RPMI7951 (cell line): ENCODE measurements at places on chromosomes 1 and 21.

DNA sequence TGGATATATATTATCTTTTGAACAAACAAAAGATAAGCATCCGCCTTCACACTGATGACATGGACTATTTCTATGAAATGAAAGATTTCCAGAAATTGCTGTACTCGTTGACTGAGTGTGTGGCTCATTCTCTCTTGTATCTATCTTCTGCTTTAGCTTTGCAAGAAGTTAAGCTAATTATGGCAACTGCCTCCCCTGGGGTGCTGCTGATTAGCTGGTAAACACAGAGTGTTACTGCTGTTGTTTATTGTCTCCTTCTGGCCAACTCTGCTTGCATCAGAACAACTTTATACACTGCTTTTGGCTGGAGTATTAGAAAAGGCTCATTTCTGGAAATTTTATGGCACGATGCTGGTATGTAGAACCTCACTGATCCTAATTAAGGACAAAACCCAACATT is 95.6 kb upstream of the SNX7 start:
- DNase-seq = no peak

DNA sequence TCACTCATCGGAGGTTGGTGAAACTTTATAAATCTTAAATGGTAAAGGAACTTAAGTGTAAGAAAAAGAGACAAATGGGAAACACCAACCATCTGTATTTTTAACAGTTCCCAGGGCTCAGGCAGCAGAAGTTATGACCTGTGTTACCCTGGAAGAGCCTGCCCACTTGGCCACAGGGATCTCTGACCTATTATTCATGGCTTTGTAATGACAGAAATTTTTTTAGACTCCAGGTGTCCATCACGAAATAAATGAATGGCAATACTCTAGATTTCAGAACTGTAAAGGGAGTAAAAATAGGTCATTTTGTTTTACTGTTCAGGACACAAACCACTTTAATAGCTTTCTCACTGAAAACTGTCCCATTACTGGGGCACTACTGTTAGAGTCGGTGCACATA is 389.8 kb downstream of the VAV3 start:
- DNase-seq = no peak

DNA sequence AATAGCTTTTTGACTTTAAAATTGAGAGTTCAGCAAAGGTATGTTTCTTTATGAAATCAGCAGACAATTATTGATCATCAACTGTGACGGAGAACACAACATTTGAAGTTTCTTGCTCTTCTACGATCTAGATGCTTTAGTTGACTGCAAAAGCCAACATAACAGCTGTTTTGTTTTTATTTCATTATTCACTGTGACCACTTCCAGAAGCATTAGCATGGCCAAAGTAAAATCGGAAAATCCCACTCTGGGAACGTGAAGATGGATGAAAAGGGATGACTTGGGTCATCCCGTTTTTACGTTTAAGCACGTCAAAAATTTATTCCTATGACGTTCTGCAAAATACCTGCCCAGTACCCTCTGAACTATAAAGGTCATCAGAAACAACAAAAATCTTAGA is 833.0 kb upstream of the ADAMTS5 start:
- DNase-seq = no peak

DNA sequence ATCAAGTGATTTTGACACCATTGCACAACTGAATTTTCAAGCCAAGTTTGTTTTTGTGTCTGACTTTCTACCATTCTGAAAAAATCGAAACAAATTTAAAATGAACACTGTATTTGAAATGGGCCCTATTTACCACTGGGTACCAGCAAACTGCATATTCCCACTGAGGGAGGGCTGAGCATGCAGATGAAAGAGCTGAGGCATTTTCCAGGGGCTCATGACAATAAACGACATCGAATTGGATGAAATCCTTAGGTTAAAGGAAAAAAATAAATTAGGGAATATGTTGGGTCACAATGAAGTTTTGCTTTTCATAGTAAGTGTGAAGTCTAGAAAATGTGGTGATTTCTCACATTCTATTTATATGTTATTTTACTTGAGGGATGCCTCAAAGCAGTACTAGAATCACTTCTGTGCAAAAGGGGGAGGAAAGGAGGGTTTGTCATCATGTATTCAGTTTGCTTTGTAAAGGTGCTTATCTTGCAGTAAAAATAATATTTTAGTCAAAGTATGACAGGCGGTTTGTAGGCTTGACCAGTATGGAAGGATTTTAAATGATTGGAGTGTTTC is 11.2 kb downstream of the ZBTB18 start:
- no peak for DNase-seq

DNA sequence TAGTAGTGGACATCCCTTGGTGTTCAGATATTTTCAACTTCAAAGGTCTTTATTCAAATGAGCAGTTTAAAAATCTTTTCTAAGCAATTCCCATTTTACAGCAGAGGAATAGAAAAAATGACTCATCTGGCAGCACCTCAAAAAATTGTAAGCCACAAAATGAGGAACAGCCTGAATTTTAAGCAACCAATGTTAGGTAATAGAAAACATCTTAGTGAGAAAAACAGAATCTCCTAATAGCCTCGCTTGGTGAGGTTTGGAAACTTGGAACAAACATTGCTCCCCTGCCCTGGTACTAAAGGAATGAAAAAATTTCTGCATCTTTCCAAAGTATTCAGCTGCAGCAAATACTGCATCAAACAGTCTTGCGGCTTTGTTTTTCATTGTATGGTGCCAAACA is 264.4 kb downstream of the NTNG1 start:
- DNase-seq = no peak

GRCh38 chr1:165235777-165236291 is 120.7 kb downstream of the LMX1A start:
- DNase-seq = no peak

DNA sequence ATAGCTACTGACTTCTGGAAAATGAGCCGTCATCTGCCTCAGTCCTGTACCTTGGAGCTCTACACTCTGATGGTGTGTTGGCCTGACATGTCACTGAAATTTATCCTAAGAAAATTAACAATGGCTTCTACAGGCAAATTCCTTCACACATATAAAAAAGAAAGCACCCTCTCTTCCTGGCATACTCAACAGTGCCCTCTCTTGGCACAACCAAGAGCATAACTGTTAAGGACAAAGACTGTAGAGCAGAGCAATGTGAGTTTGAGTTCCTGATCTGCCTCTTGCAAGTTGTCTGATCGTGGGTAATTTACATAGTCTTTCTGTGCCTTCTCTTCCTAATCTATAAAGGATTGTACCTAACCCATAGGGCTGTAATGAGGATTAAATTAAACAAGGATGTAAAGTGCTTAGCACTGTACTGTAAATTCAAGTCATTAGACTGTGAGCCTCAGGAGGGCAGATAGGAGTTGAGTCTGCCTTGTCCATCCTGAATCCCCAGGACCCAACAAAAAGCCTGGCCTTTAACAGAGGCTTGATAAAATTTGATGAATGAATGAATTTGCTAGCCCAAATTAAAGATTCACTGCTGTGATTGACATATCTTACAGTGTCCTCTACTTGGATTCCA is 83.5 kb downstream of the SYF2 start:
- DNase-seq = peak; percentile 16

DNA sequence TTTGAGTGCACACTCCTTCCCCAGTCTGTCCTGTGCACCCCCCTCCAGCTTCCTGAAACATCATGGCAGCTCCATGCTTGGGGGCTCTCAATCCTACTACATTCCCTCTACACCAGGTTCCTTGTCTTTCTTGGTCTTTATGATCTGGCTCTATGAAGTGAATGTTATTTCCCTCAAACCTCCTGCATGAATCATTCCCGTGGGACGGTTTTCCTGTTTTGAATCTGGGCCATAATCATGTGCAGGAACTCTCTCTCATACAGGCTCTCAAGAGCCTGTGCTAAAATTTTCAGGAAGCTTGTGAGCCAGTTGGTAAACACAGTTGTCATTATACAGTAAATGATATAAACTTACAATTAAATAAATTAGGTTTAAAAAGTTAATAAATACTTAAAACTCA is 89.8 kb upstream of the KCNE2 start:
- peak; percentile 16 for DNase-seq

DNA sequence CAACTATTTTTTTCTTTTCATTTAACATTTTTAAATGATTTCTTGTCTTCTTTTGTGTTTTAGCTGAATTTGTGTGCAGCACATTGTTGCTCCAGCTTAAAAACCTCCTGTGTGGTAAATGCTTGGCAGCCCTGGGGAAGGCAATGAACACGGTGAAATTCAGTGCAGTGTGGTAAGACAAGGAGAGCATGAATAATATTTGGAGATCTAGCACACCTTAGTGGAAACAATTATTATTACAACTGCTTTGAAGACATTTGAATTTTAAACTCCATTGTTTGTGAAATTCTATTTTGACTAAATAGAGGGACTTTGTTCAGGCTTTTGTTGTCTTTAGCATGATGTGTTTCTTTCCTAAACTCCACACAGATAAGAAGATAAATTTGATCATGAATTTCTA is 242.6 kb upstream of the CXADR start:
- peak; percentile 6 for DNase-seq

- DNase-seq = no peak
Observed at GRCh38 chr1:76260279-76260678, 185.7 kb downstream of the ST6GALNAC3 start.

- DNase-seq = no peak
Observed at GRCh38 chr1:62229468-62229867, 34.8 kb downstream of the L1TD1 start.

DNA sequence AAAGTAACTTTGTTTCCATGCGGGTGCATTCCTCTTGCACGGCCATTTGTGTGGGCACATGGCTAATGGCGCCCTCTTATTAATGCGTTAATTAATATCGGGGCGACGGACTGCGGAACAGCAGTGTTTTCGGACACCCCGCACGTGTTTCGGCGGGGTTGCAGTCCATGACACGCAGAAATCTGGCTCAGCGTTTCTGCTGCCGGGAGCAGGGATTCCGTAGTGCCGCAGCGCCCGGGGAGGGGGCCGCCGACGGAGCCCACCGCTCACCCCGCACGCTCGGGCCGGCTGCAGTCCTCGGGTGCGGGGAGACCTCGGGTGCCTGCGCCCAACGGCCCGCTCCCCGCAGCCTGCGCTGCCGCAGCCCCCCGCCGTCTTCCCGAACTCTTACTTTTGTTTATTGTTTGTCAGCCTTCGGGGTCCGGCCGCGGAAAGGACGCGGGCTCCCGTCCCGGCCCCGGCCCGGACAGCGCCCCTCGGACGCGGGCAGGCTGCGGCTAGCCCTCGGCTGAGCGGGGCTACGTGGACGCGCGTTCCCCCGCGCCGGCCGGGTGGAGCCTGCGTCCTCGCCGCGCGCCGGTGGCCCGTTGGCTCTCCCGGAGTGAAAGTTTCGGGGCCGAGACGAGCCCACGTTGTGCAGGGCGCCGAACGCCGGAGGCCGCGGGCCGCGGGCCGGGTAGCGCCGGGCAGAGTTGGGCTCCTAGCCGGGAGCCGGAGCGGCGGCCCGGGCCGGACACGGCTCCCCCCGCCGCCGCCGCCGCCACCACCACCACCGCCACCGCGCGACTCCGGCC is 849 bp downstream of the NFIA start:
- DNase-seq = peak; percentile 24

DNA sequence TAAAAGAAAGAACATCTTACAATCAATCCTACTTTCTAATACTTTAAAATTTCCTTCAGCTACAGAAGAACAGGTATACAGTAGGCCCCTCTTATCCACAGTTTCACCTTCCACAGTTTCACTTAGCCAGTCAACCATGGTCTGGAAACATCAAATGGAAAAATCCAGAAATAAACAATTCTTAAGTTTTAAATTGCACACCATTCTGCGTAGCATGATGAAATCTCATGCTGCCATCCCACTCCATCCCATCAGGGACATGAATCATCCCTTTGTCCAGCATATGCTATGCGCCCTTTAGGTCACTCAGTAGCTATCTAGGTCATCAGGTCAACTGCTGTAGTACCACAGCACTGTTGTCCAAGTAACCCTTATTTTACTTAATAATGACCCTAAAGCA is 67.7 kb downstream of the HSF2BP start:
- peak; percentile 76 for DNase-seq

DNA sequence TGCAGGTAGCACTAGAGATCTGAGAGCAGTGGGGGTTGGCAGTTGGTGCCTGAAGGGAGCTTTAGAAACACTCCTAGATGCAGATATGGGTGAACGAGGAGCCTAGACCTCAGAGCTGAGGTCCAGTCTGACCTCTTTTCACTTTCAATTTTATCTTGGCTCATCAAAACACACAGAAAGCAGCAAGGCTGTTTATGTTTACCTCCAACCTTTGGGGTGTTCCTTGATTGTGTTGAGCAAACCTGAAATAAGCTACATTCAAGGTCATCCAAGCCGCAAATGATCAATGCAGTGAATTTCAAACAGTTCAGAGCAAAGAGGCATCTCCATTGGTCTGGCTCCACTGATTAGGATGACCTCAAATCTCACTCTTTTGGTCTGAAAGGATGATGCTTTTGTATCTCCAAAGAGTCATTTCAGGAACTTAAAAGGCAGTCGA is 1.3 kb downstream of the LY9 start:
- DNase-seq = no peak

DNA sequence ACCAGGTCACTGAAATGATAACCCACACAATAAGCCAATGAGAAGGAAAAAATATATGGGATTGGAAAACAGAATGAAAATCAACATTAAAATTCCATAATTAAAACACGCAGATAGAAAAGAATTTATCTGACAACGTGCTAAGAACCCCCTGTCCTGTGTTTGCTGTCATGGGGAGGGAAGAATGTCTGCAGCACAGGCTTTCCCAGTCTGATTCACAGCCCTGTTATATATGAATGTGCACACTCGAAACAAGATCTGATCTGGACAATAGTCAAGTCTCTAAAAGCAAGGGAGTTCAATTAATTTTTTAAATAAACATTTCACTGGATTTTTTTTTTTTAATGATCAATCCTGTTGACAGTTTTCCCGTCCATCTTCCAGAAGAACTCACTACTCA is 220.0 kb downstream of the RERE start:
- DNase-seq = no peak

GRCh38 chr1:56045477-56045876 is 533.9 kb downstream of the PLPP3 start:
- DNase-seq = no peak

DNA sequence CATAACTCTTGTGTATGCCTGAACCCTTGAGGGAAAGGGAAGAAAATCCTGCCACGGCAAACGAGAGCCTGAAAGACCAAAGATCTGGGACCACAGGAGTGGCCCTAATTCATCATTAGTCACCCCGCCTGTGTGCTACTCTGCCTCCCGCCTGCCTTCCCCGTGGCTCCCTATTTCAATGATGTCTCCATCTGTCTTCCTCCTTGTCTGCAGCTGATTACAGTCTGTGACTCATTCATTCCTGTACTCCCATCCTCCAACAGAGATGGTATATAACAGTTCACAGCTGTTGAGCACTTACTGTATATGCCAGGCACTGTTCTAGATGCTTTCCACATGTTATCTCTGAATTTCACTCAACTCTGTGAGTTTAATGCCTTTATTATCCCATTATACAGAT is 96.6 kb downstream of the SEC16B start:
- DNase-seq = peak; percentile 85

DNA sequence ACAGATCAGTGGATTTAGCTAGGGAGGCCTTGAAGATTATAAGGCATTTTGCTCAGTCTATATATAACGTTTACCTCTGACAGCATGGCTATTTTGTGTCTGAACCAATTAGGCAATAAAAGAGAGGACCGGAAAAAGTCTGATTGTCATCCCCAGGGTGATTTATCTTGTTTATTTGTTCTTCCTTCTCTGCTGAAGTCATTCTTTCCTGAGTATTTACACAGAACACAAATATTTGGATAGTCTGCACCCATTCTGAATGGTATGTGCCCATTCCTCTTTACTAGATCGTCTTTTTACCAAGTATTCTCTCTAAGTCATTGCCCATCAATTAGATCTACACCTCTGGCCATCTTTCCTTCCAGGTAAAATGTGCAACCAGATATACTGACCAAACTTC is 1602.9 kb downstream of the KCNT2 start:
- DNase-seq = no peak

GRCh38 chr1:178774263-178774662 is 49.2 kb downstream of the RALGPS2 start:
- DNase-seq = peak; percentile 31
